ENCODE measurements at places on chromosomes 1 and 21.

DNA sequence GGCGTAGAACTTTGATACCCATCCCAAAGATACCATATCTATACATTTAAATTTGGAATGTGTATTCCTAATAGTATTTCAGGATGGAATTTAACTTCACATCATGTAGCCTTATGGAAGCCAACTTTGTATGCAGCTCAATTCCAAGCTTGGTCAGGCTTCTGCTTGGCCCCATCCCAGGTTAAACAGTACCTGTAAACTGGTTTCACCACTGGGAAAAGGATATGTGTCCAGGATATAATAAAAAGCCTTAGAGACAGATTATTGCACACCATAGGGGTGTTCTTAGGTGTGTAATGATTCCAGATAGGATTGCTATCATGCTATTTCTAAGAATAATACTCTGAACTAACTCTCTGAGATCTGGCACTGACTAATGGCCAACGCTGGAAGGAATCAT, 28.1 kb downstream of the ADAM30 start:
- DNase-seq, result no peak

DNA sequence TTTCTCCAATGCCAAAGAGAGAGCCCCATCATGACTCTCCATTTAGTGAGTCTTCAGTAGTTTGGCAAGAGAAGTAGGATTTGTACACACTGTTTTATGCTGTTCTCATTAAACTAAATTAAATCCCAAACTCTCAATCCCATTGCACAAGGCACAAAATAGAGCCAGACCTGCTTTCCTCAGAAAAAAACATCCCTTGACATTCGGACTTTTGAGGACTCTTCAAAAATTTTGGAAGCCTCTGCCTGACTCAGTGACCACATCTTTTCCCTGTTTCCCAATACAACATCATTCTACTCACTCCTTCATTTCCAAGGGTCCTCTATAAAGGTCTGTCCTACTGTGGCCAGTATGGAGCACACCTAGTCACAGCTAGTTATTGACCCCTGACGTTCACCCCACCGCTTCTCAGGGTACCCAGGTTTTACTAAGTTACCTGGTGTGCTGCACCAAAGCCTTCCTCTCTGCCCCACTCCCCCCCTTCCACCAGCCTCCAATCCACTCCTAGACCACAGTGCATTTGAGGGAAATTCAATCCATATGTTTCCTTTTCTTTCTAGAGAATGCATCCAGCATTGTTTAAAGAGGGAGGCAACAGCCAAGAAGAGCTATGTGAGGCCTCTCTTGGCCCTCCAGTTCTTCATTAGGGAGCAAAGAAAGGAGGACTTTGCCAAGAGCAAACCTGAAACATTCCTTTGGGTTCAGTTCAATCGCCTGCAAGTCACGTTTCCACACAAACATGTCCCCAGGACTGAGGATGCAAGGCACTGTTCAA, 428.7 kb downstream of the PLPP3 start:
- no peak for DNase-seq

DNA sequence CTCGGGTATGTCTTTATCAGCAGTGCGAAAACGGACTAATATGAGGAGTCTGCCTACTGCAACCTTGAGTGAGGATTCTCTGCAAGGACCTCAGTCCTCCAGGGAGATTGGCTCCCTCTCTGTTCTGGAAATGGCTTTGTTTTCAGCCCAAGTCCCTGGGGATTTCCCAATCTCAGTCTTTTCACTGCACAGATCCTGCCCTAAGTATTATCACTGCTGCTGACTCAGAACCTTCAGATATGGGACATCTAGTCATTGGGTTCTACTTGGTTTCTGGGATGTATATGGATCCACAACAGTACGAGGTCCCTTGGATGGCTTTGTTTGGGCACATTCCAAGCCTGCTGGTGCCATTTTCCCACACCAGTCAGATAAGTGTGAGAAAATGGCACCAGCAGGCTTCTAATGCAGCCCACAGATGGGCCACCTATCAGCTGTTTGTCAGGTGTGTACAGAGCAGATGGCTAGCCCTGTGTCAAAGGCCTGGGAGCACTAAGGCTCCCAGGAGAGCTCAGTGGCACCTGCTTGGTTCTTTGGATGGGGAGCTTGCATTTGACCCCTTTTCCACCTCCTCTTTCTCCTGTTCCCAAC, 27.4 kb downstream of the ELF3 start:
- DNase-seq, result no peak

DNA sequence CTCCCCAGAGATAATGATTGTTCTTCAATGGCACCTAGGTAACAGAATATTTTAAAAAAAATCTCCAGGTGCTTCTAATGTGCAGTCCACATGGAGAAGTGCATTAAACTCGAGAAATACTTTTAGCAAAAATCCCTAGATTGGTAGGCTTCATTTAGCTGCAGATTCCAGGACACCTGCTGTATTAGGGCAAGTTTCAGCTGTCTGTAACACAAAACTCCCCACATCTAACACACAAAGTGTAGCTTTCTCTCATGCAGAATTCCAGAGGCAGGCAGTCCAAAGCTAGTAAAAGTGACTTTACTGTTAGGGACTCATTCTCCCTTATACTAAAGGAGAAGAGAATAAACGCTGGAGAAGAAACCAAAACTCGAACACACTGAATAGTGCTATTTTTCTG, 1414.3 kb upstream of the B3GALT2 start:
- DNase-seq, result no peak

- DNase-seq, result no peak
Observed at GRCh38 chr1:69403756-69404320, 163.9 kb upstream of the LRRC7 start.

GRCh38 chr21:15122241-15122640, 57.4 kb upstream of the NRIP1 start:
- DNase-seq, result no peak

- no peak for DNase-seq
Observed at GRCh38 chr1:15090373-15090772, 63.2 kb upstream of the TMEM51 start.

- no peak for DNase-seq
Observed at GRCh38 chr1:28056129-28056925, 32.1 kb downstream of the EYA3 start.

DNA sequence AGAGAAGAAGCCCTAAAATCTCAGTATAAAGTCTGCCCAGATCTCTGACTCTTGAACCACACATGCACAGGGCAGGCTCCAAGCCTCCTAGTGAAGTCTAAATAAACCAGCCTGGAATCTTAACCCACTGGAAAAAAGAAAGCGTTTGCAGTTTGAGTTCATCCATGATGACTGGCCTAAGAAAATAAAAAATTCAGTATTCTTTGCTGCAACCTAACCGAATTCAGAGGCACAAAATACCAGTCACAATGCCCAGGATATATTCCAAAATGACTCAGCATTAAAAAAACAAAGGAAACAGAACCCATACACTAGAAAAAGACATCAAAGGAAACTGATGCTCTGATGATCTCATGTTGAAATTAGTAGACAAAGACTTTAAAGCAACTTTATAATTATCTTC, 269.2 kb downstream of the SDCCAG8 start:
- DNase-seq, result no peak

- no peak for DNase-seq
Observed at GRCh38 chr1:211843507-211844298, 13.1 kb upstream of the LPGAT1 start.
